ENCODE measurements at places on chromosomes 7 and 10.

DNA sequence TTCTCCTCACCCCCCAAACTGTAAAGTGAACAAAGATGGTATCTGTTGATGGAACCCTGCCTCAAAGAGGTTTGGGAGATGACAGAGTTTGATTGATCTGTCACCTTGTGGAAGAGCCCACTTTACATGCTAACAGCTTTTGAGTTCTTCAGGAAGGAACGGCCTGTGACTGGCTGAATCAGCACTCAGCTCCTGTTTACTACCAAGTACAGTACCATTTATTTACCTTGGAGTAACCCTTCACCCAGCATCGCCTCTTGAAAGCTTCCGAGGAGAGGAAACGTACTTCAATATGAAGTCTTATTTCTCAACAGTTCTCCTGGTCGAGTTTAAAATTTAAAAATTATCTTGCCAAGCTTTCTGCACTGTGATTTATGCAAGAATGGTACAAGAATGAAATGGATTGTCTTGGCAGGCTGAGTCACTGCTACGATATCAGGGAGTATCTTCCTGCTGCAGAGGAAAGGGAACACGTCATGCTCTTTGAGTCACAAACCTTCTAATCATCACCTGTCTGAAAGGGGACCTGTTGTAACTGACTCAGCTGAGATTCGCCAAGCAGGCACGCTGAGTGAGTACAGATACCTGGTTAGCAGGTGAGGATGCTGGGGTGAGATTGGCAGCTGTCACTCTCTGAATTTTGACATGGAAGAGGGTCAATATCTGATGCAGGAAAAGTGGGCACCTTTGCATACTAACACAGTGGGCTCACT is 30.1 kb downstream of the KLF6 start:
- no peak for DNase-seq

- no peak for DNase-seq
These were observed 586 bp upstream of the ANKRD26 start for GRCh38 chr10:27100813-27101347.

- no peak for DNase-seq
These were observed 239.2 kb upstream of the PRKCQ start for GRCh38 chr10:6819301-6819700.

GRCh38 chr7:101255796-101256195 is 10.9 kb upstream of the FIS1 start:
- no peak for DNase-seq

GRCh38 chr7:95925971-95926370 is 153.6 kb downstream of the DYNC1I1 start:
- no peak for DNase-seq

- DNase-seq: no peak
These were observed 122.8 kb upstream of the PCBD1 start for GRCh38 chr10:71011141-71011540.

DNA sequence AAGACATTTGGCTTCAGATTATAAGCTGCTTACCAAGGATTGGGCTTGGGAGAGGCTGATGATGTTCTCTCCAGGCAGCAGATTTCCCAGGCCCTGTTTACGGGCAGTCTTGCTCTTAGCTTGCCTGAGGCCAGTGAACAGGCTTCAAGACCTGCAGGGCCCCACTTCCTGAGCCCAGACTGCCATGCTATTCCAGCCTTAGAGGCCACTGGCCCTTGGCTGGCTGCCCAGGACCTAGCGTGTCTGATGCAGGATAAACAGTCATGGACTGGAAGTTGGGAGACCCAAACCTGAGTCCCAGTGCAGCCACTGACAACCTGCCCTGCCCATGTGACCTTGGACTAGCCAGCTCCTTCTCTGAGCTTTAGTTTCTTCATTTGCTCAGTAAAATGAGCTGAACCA is 2.9 kb downstream of the PRXL2A start:
- DNase-seq: no peak

- DNase-seq: no peak
These were observed 22.7 kb downstream of the ENTPD7 start for GRCh38 chr10:99682032-99682431.

- no peak for DNase-seq
These were observed 472 bp downstream of the SFRP4 start for GRCh38 chr7:37916017-37916672.

DNA sequence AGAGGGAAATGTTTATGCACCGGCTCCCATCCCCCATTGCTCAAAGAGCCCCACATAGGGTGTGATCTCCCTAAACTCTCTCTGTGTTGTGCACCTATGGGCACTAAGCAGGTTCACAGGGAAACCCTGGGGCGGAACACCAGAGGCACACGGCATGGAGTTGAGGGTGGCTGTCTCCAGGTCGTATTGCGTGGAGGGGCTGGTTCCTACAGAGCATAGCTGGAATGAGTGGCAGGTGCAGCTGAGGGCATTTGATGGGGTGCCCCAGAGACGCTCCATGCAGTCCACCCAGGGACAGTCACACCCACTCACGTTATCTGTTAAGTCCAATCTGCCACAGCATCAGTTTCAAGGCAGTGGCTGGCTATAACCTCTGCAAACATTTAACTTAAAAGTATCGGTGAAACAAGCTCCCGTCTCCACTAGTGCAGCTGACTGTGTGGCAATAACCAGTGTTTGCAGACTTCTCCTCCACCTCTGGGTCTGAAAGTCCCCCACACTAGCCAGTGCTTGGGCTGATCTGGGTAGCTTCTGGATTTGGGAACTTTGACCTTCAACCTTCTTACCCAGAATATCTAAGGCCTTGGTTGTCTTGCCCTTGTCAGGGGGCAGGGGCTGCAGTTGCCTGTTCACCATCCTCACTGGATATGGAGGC is 249.2 kb upstream of the ZNF32 start:
- DNase-seq: no peak

- no peak for DNase-seq
These were observed 107.1 kb upstream of the NOBOX start for GRCh38 chr7:144510621-144511020.
